ENCODE measurements at places on chromosomes 2 and 18.

DNA sequence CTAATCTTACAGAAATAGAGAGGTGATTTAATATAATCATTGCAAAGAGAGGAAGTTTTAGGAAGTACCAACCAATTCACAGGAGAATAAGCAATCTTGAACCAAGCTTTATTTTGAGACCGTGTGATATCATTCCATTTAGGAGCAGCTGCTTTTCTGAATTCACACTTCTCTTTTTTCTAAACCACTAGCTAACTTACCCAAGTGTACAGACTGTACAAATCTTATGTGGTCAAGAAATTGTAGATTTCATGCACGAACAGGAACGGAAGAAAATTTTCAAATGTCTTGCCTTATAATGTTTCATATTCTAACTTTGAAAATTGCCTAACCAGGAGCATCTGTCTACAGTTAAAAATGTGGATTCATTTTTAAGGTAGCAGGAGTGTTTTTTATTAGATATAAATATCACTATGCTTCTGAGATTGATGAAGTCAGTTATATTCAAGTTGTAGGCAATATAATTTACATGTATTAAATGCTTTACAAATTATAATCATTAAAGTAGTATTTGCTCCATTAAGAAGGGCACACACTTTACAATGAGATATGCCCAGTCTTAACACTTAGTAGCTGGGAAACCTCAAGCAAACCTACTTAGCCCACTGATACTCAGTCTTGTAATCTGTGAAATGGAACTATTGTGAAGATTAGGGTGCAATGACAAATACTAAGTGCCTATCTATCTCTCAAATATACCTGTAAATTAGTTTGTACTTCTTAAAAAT lies 302.2 kb upstream of the STON1 start:
- DNase-seq = no peak

GRCh38 chr2:237980751-237981150 lies 13.9 kb downstream of the UBE2F start:
- no peak for DNase-seq

GRCh38 chr2:104476563-104476988 lies 377.3 kb upstream of the POU3F3 start:
- DNase-seq = no peak

DNA sequence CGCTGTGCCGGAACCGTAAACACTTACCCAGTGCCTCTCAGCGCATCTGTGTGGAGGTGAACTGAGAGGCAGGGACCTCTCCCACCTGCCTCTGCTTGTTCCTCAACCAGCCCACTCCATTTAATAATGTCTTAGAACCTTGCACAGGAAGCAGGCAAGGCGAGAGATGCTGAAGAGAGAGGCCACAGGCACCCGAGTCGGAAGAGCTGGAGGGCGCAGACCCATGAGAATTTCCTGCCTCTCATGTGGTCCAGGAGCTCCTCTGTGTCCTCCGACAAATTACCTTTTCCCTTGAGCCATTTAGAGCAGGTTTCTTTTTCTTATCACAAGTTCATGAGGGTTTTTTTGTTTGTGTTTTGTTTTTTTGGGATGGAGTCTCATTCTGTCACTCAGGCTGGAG lies 4.9 kb upstream of the RFX8 start:
- no peak for DNase-seq

DNA sequence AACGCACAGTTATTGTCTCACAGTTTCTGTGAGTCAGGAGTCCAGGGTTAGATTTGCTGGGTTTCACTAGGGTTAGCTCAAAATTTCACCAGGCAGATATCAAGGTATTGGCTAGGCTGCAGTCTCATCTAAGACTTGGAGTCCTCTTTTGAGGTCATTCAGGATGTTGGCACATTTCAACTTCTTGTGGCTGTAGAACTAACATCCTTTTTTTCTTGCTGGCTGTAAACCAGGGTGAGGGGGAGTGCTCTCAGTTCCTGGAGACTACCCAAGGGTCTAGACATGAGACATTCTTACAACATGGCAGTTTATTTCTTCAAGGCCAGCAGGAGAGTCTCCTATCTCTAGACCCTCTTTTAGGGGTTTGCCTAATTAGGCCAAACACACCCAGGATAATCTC lies 12.8 kb upstream of the CAVIN2 start:
- DNase-seq = no peak

DNA sequence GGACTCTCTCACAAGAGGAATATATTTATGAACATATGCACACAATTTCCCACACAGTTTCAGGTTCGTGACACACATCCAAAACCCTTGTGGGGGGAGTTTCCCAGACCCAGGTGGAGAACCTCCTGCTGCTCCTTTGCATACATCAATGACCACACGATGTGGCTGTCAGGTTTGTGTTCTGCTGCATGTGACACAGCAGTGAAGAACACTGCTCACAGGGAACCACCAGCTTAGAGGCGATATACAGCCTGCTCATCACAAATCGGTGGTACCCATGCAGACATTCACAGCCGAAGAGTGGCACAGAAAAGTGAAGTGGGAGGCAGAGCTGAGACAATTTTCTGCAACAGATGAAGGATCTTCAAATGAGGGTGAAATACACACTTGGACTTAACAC lies 175.6 kb upstream of the ZFP36L2 start:
- peak; percentile 3 for DNase-seq

- no peak for DNase-seq
Measured at GRCh38 chr2:184372484-184372883, 225.8 kb upstream of the ZNF804A start.

DNA sequence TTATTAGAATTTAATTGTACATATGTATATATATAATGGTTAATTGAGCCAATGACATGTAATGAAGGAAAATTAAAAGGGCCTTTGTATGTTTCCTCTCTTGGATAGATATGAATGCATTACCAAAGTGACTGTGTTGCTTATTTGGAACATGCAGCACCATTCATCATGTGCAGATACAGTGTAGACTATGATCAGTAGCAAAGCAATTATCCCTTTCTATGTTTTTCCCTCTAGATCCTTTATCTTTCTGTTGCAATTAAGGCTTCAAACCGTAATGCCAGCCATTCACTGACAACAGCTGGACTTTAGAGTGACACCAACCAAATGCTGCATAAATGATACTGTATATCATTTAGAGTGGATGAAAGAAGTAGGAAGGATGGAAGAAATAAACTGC lies 565.2 kb downstream of the NRXN1 start:
- DNase-seq = no peak

DNA sequence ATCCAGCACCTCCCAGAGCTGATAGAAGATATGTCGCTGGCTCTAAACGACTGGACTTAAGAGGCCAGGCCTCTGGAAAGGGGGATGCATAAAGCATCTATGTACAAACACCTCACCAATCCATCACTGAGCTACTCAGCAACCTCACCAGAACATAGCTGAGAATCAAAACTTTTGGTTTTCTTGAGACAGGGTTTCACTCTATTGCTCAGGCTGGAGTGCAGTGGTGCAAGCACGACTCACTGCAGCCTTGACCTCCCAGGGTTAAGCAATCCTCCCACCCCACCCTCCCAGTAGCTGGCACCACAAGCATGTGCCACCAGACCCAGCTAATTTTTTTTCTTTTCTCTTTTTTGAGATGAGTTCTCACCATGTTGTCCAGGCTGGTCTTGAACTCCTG lies 62.9 kb upstream of the MSH6 start:
- no peak for DNase-seq

GRCh38 chr18:21908711-21909110 lies 168.1 kb downstream of the MIB1 start:
- DNase-seq = no peak

- no peak for DNase-seq
Measured at GRCh38 chr2:32851777-32852439, 94.8 kb upstream of the LTBP1 start.

DNA sequence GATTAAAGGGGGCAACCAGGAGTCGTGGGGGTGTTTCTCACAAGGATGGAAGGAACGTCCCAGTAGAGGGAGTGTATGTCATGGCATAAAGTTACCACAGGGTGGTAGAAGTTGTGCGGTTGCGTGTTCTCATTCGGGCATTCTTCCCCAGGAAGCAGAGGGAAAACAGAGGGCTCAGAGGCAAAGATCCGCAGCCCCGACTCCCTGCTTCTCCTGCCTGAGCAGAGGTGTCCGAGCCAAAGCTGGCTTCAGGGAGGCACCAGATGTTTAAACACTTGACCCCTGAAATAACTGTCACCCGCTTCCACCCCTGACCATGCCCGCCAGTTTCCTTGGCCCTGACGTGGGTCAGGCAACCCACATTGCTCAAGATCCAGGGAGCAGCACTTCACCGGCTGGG lies 83.7 kb downstream of the EN1 start:
- no peak for DNase-seq

GRCh38 chr18:14089781-14090180 lies 42.5 kb downstream of the ZNF519 start:
- no peak for DNase-seq

DNA sequence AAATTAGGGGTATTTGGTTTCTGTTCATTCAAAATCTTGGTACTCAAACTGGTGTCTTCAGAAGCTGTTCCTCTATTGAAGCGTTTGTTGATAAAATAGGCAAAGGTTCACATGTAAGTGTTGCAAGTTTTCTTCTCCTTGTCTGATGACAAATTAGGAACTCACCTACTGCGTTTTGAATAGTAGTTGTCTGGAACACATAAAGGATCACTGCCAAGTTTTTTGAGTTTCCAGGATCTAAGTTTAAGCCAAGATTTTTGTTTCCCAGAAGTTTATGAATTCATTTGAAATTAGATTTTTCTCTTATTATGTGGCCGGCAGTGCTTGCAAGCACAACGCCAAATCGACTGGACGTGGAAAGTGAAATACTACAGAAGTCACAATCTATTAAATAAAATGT lies 85.4 kb downstream of the ARHGEF33 start:
- DNase-seq = no peak

GRCh38 chr2:184646177-184646576 lies 47.8 kb downstream of the ZNF804A start:
- no peak for DNase-seq

DNA sequence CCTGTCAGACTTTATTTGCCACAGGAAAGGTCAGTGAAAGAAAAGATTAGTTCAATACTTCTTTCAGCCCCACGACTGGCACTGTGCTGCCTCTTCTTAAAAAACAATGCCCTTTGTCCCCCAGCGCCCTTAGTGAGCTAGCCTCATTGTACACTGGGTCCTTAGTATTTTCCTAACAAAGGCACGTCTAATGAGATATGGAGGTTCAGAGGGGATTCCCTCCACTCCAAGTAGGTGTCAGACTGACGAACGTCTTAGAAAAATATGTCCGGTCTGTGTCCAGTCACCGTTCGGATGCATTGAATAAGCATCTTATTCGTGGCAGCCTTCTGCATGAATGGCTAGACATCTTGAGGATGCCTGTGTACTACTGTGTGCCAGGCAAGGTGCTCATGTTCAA lies 1.1 kb downstream of the FECH start:
- no peak for DNase-seq

Data from CD4-positive, alpha-beta T cell treated with Interleukin-17A for 1 hour (primary cell).